ENCODE measurements at places on chromosomes 16 and 17.

GRCh38 chr16:56793492-56793891 lies 63.6 kb downstream of the NUP93 start:
- no peak for DNase-seq

GRCh38 chr17:62927083-62927482 lies 39.0 kb upstream of the TANC2 start:
- DNase-seq: no peak

DNA sequence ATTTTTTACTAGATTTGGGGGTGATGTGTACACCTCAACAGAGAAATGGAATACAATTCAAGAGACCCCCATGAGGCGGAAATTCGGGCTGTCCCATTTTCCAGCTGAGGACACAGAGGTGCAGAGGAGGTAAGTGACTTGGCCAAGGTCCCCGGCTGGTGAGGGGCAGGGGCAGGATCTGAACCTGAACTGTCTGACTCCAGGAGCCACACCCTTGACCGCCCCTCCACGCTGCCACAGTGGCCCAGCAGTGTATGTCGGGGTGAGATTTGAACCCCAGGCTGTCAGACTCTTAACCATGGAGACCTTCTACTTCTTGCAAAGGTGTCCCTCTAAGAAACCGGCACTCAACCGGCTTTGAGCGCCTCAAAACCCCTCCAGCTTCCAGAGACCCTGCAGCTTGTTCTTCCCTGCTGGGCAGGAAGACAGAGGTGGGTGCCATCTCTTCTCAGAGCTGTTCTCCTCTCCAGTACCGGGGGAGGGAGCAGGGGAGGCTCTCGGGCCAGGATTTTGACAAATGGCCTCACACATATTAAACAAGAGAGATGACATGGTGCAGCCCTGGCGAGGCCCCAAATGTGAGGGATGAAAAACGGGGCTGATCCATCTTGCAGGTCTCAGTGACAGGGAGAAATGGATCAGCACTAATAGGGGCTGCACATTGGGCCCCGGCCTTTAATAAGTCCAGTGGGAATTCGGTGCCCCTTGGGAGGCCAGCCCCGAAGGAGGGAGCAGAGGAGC lies 222.3 kb downstream of the GSG1L start:
- DNase-seq: no peak

DNA sequence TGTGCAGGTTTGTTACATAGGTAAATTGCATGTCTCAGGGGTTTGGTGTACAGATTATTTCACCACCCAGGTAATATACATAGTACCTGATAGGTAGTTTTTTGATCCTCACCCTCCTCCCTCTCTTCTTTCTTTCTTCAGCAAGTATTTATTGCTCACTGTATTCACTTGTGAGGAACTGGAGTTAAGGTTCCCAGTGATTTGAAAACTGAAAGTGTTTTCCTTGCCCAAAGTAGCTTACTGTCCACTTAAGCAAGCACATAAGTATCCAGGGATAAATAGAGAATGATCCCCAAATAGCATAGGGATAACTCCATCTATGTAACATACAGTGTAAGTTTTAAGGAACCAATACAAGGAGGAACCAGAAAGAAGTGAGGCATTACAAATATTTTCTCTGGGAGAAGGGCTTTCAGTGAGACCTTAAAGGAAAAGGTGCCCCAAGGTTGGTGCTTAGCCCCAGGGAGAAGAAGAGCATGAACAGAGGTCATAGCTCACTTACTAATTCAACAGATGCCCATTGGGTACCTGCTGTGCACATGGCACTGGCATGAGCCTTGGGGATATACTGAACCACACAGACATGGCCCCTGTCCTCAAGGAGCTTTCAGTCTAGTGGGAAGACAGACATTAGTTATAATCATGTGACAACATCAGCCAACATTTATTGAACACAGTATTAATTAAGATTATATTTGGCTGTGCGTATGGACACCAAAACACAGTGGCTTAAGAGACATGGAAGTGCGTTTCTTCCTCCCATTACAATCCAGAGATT lies 17.0 kb downstream of the MYL4 start:
- DNase-seq: no peak

DNA sequence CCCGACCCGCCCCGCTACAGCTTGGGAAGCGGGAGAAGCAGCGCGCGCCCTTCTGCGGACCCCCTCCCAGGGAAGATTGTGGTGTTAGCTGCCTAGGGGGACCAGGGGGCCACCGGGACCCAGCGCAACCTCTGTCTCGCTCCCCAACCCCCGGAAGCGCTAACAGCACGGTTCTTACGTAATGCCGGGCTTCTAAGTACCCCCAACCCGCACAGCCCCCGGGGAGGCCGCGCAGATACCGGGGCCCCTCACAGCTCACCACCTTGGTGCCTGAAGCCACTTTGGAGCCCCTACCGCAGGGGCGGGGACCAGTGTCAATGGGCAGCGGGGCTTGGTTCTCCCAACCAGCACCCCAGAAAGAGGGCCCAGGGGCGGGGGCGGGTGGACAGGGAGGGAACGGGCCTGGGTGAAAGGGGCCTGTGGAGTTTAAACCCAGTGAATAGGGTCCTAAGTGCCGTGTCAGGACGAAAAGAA lies 348 bp downstream of the MPP2 start:
- DNase-seq: no peak

DNA sequence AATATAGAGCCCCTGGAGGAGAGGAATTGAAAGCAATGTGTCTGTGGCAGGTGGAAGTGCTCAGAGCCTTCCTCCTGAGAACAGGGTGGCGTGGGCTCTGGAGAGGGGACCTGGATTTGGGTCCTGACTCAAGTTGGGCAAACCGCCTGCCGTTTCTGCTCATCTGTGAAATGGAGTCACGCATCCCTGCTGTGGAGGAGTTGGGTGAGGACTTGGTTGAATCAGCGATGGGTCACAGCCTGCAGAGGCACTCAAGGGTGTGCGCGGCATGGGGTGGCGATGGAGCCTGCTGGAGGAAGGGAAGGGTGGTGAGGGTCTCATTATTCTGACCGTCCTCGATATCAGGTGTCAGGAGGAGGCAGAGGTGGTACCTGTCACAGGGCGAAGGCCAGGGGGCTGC lies 3.1 kb downstream of the ADAD2 start:
- no peak for DNase-seq

DNA sequence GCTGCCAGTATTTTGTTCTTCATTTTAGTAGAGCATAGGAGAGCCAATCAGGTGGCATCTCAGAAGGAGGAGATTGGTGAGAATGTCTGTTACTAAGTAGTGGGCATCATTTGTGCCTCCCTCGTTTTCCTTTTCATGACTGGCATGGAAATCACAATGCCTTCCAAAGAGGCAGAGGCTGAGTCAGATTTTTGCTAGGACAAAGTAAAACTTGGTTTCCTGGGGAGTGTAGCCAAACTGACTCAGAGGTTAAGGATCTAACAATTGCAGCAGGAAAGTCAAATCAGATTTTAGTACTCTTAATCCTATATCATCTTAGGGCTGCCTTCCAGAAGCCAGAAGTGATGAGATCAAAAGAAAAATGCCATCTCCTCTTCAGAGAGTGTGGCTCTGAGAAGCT lies 138.7 kb downstream of the ANKFN1 start:
- DNase-seq: no peak
